HFF-Myc (cell line): ENCODE measurements at places on chromosomes 1 and 21.

DNA sequence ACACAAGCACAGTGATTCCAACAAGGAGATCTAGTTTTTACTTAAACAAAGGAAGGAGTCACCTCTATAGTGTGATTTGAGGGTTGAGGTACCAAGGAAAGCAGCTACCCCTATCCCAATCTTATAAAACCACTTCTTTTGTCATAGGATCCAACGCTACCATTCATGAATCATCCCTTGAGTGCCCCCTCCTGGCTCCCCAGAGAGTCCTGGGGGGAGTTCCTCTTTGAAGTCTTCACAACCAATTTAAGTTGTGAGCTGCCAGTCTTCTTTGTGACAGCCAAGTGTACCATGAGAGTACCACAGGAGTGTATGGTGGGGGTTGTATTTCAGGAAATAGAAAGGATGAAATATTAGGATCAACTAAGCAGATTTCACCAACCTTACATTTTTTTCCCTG is 39.1 kb upstream of the NHLH2 start:
- no peak for DNase-seq

- DNase-seq = no peak
Measured at GRCh38 chr1:53678507-53678906, 60.5 kb downstream of the GLIS1 start.

DNA sequence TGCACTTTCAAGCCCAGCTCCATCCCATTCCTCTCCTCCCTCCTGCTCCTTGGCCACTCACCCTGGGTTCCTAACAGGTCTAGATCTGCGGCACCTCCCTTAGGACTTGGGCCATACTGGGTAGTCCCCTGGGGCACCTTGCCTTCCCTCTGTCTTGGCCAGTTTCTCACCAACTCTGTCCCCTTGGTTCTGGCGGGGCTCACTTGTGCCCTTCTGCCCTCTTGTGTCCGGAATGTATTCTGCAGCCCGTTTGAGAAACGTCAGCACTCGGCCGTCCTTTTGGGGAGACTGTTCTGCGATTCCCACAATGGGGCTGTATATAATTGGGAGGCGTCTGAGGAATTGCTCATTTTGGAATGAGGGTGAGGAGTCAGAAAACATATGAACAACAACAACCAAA is 162.4 kb downstream of the ZSCAN20 start:
- DNase-seq = no peak

DNA sequence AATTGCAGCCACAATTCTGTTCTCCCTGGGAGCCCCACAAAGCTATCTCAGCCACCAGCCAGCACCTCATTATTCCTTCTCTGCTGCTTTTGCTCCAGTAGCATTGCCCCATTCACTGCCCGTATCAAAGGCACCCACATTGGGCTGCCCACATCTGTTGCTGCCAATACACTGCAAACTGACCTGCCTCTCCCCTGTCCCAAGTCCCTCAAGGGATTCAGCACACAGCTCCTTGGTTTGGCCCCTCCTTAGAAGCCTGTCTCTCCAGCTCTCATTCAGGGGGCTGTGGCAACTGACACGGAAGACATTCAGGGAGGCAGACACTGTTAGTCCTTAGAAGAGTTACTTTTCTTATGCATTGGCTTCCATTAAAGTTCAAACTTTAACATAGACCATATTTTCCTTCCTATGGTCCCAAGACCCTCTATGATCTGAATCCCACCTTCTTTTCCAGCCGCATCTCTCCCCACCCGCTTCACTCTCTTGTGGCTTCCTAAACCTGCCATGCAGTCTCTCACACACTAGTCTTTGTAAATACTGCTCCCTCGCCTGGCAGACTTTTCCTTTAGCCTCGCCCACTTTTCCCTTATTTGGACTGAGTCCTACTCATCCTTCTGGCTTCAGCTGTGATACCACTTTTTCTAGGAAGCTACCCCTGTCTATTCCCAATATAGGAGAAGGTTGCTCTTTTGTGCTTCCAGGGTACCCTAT is 19.3 kb upstream of the KLHDC8A start:
- no peak for DNase-seq

- no peak for DNase-seq
Measured at GRCh38 chr1:90488451-90488850, 228.7 kb downstream of the BARHL2 start.

GRCh38 chr21:26826801-26827200 is 18.4 kb downstream of the ADAMTS1 start:
- no peak for DNase-seq

GRCh38 chr1:151935154-151935553 is 25.8 kb upstream of the THEM4 start:
- no peak for DNase-seq

DNA sequence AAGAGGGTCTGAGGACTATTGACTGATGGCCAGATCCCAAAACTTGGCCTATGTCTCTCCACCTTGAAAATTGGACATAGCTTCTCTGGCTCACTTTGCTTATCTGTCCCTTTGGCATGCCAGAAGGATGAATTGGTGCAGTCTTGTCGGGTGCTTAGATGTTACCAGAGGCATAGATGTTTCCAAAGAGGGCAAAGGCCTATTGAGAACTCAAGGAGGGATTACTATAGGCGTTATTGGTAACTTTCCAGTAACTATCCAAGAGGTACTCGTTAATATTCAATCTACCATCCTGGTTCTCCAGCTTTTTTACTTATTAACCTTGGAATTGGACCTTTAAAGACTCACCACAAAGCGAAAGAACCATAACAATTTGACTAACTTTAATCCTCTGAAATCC is 368.3 kb upstream of the ESRRG start:
- DNase-seq = no peak

DNA sequence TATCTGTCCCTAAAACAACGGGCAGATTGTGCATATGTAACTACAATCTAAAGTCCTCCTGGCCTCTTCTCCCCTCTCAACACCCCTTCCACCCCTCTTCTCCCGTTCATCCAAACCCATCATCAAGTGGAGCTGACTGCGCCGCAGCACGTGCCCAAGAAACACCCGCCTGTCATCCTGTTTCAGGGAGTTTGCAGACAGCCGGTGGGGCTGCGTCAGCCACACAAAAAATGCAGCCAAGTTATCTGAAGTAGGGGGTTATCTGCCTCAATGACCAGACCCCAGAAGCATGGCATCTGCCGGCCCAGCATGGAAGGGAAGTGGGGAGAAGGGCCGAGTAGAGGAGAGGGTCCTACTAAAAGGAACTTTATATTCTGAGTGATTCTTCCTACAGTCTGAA is 49.0 kb downstream of the GPR161 start:
- DNase-seq = no peak

- no peak for DNase-seq
Measured at GRCh38 chr1:184160236-184160635, 108.7 kb downstream of the TSEN15 start.

DNA sequence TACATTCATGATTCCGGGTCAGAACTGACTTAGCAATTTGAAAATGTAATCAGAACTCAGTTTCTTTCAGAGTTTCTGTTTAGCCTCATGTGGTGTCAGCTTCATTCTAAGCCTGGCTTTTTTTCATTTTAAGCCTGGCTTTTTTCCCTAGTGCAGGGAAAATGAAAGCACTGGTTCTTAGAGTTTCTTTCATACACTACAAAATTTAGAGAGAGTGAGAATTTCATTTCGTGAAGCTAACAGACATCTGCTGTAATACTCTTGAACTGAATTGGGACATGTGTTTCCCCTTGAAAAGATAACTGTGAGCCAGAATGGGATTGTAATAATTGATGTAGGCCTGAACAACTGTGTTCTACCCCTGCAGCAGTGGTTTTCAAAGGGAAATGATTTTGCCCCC is 95.3 kb upstream of the KIAA0040 start:
- no peak for DNase-seq

DNA sequence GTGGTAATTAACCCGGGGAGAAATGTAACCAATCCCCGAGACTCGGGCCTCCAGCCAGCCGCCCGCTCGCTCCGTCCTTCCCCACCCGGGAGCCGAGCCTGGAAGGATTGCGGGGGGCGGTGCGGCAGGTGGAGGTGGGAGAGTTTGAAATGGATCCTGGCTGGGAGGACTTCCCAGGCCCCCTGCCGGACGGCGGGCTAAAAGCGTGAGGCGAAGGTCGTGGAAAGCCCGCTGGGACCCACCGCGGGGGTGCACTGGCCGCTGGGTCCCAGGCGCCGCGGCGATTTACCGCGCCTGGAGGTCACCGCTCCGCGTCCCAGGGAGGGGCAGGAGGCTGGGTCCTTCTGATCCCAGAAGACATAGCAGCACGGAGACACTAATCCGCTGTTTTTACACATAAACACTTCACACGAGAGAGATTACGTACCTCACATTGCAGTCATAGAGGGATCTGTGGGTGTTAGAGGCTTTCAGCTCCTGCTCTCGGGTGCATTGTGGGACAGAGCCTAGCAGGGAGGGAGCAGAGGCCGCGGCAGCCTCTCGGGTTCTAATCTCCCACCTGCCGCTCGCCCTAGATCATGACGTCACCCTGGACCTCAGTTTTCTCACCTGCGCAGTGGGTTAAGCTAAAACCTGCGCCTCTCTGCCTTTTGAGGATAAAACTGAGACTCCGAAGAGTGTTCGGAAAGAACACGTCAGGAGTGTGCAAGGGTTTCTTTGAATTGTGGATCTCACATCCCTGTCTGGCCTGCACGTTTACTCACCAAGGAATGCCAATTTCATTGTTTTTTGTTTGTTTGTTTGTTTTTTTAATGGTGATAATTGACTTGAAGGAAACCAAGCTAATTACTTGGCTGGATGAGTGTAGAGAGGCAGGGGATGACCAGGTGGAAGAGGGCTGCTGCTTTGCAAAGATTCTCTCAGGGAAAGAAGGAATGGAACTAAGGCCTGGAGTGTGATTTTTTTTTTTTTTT is 17.1 kb upstream of the TMEM9 start:
- DNase-seq = no peak

GRCh38 chr1:240498335-240498734 is 113.6 kb downstream of the GREM2 start:
- DNase-seq = no peak

GRCh38 chr1:245621589-245621988 is 466.8 kb downstream of the KIF26B start:
- no peak for DNase-seq

DNA sequence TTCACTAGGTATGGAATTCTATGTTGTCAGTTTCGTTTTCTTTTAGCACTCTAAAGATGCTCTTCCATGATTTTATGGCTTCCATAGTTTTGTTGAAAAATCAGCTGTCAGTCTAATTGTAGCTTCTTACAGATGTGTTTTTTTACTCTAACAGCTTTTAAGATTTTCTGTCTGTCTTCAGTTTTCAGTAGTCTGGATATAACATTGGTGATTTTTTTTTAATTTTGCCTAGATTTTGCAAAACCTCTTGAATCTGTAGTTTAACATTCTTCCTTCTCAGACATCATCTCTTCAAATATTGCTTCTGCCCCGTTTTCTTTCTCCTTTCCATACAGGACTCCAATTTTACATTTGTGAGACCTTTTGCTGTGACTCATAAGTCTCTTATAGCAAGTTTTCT is 17.9 kb upstream of the DYRK1A start:
- no peak for DNase-seq

- no peak for DNase-seq
Measured at GRCh38 chr1:174799136-174799479, 200.6 kb upstream of the CACYBP start.

DNA sequence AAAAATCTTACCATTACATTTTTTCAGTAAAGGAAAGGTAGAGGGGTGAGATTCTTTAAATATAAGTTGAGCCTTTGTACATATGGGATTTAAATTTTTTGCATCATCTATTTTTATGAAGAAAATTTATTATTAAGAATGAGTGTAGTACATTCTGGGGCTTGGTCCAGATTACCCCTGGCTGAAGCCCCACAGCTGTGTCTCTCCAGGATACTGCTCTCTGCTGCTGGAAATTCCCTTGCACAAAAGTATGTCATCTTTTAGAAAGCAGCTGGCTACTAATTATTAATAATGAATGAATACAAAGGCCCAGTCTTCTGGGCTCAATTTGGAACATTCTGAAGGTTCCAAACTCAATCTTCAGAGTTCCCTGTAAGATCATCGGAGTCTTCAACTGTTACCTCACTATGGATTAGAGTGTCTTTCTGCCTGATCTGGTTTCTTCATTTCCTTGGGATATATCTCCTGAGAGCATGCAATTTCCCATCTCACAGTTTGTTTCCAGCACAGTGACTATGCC is 428.6 kb upstream of the BRINP3 start:
- no peak for DNase-seq

DNA sequence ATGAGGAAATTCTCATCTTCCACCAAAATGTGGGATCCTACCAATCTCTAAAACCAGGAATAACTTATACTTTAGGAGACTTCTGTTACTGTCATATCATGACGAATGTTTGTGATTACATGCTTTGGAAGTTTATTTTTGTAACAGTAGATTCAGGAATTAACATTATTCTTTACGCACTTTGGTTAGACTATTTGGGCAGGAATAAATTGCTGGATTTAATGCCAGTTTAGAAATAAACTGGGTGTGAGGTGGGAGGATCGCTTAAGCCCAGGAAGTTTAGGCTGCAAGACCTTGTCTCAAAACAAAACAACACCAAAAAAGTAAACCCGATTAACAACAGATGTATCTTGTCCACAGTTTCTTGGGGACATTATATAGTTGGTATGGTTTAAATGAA is 52.1 kb downstream of the MIGA1 start:
- no peak for DNase-seq

GRCh38 chr1:11027316-11027715 is 14.9 kb downstream of the TARDBP start:
- no peak for DNase-seq

- no peak for DNase-seq
Measured at GRCh38 chr1:98393719-98394118, 267.8 kb upstream of the SNX7 start.

GRCh38 chr21:41289431-41289830 is 27.2 kb upstream of the FAM3B start:
- DNase-seq = no peak

DNA sequence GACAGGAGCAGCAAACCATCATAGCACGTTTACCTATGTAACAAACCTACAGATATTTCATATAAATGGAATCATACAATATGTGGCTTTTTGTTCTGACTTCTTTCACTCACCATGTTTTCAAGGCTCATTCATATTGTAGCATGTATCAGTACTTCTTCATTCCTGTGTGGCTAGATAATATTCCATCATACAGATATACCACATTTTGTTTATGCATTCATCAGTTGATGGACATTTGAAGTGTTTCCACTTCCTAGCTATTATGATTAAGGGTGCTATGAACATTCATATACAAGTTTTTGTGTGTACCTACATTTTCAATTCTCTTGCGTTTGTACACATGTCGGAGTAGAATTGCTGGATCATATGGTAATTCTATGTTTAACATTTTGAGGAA is 90.1 kb downstream of the CDC42BPA start:
- DNase-seq = no peak

DNA sequence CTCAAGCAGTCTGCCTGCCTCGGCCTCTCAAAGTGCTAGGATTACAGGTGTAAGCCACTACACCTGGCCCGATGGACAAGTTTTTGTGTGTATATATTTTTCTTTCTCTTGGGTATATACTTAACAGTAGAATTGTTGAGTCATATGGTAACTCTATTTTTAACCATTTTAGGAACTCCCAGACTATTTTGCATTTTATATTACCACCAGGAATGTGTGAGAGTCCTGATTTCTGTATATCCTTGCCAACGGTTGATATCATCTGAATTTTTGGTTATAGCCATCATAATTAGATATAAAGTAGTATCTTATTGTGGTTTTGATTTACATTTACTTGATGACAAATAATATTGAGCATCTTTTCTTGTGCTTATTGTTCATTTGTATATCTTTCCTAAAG is 20.7 kb downstream of the FNBP1L start:
- DNase-seq = no peak
